ENCODE measurements at places on chromosomes 13 and 19. TPM values are rescaled to one million over a fixed set of nuclear protein-coding genes. Genes with fewer than 3 reads are reported as not detected.

The LRG1 gene
- total RNA-seq: 0.50 TPM

The ZNF296 gene
- total RNA-seq: 14.8 TPM

The PGLYRP2 gene
- not detected for total RNA-seq

The CCDC61 gene
- total RNA-seq: 16.9 TPM

The LSR gene
- 152 TPM for total RNA-seq

The C13orf42 gene
- total RNA-seq: 18.1 TPM

The ZNF723 gene
- total RNA-seq: not detected
